ENCODE measurements at places on chromosomes 5 and 9.

GRCh38 chr9:115234094-115234493 lies 116.1 kb upstream of the TNC start:
- DNase-seq: peak; percentile 18

GRCh38 chr5:141504216-141504615 lies 15.3 kb downstream of the PCDHGC5 start:
- DNase-seq: no peak

- peak; percentile 77 for DNase-seq
These were observed 5.1 kb downstream of the IQGAP2 start for GRCh38 chr5:76408104-76408654.

GRCh38 chr5:172573120-172573882 lies 67.8 kb upstream of the NEURL1B start:
- no peak for DNase-seq

DNA sequence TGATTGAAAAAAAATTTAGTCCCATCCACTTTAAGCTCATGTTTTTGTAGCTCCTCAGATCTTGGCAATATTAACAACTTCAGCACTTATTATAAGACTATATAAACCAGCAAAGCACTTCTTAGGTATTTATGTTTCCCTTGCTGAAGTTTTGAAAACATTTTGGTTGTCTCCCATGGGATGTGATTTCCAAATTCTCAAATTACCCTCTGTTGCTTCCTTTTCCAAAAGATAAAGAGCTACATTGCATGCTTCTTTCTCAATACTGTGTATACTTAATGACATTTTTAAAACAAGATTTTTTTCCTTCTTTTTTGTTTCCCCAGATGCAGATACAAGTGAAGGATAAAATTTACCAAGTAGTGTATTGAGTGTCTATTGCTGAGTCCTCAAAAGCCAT lies 567.1 kb downstream of the CSNK1G3 start:
- DNase-seq: no peak

DNA sequence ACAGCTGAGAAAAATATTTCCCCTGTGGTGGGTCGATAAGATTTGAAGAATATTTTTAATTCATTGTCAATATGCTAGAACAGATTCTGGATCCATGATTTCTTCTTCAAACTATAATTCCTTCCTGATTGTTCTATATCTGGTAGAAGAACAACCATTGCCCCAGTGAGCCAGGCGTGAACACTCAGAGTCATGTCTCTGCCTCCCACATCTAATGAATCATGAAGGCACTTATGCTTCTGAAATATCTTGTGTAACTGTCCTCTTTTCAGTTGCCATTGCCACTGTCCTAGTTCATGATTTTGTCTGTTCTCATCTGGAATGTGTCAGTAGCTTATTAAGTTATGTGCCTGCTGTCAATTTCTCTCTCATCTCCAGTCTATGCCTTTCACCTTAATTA lies 40.0 kb downstream of the GABRG2 start:
- DNase-seq: peak; percentile 47

DNA sequence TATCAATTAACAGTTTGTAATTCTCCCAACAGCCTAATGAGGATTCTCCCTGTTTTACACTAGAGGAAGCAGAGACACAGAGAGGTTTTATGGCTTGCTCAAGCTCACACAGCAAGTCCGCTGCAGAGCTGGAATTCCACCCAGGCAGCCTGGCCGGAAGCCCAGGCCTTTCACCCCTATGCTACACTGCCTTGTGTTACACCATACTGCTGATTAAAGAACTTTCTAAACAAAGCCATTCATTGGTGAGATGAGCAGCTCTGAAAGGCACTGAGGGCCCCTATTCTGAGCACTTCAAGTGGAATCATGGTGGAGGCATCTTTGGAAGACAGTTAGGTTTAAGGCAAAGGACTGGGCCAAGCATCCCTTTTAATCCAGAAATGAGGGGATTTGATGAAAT lies 14.7 kb upstream of the LARP1 start:
- no peak for DNase-seq

DNA sequence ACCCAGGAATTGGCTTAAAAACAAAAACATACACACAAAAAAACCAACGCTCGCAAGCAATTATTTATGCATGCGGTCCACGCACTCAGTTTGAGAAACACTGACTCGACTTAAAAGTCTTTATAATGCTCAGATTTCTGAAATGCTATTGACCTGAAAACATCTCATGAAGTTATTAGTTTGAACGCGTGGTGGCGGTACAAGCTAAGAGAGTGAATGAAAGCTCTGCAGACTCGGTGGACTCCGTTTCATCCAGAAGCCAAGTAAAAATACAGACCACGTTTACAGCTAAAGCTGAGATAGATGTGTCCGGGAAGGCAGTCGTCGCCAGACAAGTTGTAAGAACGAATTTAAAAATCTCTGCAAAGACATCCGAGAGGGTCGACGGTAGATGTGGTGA lies at the start of gene PCDHB6:
Gene PCDHB6, plus strand, starts transcription at position 246 of the 400 bp plus-strand sequence. CDS start 201 bp downstream, outside the sequence.
- DNase-seq: no peak

- no peak for DNase-seq
These were observed 12.4 kb downstream of the PTTG1 start for GRCh38 chr5:160434022-160434531.

- peak; percentile 65 for DNase-seq
These were observed 79.8 kb upstream of the MELK start for GRCh38 chr9:36492865-36493264.

- DNase-seq: no peak
These were observed 76.9 kb upstream of the IFNK start for GRCh38 chr9:27447031-27447683.

- DNase-seq: peak; percentile 92
These were observed 63.6 kb upstream of the IL17B start for GRCh38 chr5:149442563-149443182.

DNA sequence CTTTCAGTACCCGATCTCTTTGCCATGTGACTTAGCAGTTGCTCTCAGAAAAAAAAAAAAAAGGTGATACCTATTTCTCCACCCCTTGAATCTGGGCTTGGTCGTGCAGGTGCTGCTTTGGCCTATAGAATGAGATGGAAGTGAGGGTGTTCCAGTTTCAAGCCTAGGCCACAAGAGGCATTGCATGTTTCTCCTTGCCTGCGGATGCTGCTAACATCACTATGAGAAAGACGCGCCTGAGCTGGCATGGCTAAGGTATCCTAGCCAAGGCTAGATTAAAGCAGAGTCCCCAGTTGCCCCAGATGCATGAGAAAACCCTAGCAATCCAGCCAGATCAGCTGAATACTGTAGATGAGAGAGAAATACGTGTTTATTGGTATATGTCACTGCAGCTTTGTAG lies 14.7 kb upstream of the CSF1R start:
- no peak for DNase-seq

DNA sequence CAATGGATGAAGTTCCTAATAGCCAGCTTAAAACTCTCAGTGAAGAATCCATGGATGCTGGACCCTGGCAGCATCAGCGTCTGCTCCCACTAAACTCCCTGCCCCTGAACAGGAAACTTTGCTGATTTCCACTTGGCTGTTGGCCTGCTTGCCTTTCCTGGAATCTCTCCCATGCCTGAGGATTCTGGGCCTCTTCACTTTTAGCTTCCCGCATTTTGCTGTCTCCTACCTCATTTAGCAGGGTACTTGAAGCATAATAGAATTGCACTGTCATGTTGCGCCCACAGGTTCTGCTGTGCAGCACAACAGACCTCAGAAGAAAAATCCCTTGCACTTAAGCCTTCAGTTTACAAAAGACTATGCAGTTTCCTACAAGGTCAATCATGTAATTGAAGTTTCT lies 127.6 kb downstream of the DROSHA start:
- DNase-seq: no peak

GRCh38 chr5:102858808-102859207 lies 103.7 kb downstream of the PAM start:
- no peak for DNase-seq

GRCh38 chr5:143063175-143063970 lies 293.2 kb downstream of the ARHGAP26 start:
- DNase-seq: peak; percentile 80

GRCh38 chr9:95157481-95158151 lies 159.9 kb downstream of the FANCC start:
- DNase-seq: peak; percentile 58

GRCh38 chr5:79201206-79201605 lies 34.7 kb upstream of the JMY start:
- DNase-seq: no peak

GRCh38 chr9:68979538-68980314 lies 34.2 kb downstream of the PRKACG start:
- no peak for DNase-seq

DNA sequence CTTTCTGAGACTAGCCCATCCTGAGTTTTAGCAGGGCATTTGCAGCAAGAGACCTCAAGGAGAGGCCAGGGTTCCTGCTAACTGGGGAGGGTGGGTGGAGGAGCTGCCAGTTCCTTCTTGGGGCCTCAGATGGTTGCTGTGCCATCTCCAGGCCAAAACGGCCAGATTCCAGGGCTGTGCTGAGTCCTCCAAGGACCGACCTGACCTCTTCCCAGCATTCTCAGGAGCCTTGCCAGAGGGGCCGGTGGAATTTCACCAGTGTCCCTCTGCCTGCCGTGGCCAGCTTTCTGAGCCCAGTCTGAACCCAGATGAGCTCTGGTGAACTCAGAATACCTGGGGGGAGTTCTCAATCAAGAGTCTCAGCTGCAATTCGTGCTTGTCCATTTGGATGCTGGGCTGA lies 54.3 kb downstream of the TSTD2 start:
- DNase-seq: no peak

DNA sequence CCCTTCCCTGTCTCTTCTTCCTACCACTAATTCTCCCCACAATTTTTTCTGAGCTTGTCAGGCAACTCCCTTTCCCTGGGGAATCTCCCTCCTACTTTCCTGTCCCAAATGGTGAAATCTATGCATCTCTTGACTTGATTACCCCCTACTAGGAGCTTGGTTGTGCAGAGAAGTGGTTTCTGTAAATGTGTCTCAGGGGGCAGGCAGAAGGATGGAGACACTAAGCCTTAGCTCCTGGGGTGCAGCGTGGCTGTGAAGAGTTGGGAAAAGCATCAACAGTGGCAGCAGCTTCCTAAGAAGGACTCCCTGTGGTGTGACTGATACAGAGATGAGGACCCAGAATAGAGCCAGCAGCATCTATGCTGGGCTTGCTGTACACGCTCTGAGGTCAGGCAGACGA lies 62.3 kb downstream of the NRG2 start:
- no peak for DNase-seq

DNA sequence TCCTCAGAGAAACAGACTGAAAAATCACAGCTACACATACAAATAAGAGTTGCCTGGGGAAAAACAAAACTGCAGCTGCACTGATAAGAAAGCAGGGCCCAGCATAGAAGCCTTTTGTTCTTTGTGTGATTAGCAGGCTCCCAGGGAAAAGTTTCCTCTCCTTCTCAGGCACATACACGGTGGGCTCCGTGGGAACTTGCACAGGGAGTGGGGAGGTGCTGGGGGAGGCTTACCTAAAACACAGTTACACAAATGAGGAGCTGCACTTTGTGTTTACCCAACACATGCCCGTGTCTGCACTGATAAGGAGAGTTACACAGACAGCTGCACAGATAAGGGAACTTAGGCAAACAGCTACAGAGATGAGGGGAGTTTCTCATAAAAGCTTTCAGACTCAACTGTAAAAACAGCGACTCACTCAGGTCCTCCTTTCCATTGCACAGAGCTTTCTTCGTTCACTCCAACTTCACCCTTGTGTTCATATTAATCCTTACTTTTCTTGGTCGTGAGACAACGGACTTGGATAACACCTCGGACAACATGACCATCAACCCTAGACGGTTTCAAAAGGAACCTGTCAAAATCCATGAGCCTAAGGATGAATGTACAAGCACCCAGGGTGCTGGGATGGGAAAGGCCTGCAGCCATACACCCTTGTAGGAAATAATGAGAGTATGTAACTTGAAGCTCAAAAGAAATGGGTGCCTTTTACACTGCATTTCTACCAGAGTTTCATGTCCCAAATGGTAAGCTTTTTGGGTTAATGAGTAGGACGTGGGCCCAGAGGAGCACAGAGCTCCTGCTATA lies 50.8 kb downstream of the SERINC5 start:
- no peak for DNase-seq

GRCh38 chr9:38687992-38688391 lies 31.9 kb downstream of the FAM240B start:
- no peak for DNase-seq

GRCh38 chr5:179732918-179733771 lies 523 bp downstream of the MAML1 start:
- peak; percentile 30 for DNase-seq

GRCh38 chr5:5270958-5271785 lies 131.0 kb downstream of the ADAMTS16 start:
- DNase-seq: no peak

GRCh38 chr9:17589771-17590170 lies 10.9 kb downstream of the SH3GL2 start:
- DNase-seq: no peak

GRCh38 chr9:115373710-115374045 lies 255.7 kb upstream of the TNC start:
- no peak for DNase-seq

DNA sequence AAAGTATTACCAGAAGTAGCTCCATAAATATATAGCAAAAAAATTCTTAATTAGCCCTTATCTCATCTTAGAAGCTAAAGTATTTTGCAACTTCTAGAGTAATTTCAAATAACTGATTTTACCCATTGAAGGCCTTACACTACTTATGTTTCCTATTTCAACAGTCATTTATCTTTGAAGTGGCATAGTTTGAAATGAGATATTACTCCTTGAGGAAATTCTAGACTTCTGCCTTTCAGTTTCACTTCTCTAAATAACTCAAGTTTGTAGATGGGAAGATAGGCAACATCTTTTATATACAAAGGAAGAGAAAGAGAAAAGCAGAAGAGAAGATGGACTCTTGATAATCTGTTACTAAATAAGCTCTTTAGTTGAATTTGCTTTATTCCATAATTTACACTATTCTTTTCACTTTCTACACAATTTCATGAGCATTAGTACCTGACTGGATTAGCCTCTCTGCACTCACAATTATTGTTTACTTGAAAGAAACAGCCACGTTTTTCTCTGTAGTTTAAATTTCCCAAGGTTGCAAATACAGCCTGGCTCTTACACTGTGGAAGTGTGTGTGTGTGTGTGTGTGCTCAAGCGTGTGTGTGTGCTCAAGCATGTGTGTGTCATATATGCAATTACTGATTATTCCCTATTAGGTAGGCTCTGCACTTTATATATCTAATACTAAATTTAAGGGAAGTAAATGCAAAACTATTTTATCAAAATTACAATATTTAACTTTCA lies 60.6 kb upstream of the EMB start:
- DNase-seq: peak; percentile 16

DNA sequence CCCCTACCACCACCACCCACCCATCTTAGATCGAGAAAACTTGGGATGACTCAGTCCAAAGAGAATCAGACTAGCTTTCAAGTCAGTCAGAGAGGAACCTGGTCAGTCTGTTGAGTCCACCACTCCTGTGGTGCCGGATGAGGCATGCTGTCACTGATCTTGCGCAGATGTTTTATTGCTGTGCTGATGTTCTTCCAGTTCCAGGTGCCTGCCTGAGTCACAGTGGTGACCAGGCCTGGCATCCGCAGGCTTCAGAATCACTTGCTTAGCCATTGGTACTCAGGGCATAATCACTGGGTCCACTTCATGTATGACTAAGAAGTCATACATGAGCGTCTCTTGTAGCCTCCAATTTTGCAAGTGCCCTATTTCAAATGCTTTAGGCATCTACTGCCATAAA lies 114.1 kb downstream of the MUSK start:
- no peak for DNase-seq

GRCh38 chr9:5418481-5418880 lies 19.2 kb downstream of the PLGRKT start:
- no peak for DNase-seq

Data from suppressor macrophage (primary cell).